ENCODE measurements at places on chromosomes 3 and 15. TPM values are rescaled to one million over a fixed set of nuclear protein-coding genes. Genes with fewer than 3 reads are reported as not detected.

Gene POLQ
- total RNA-seq = 14.6 TPM

- DNase-seq = no peak
These were observed 9.1 kb downstream of the RBM15B start for GRCh38 chr3:51400166-51400565.

GRCh38 chr3:38382506-38383080, 36.0 kb downstream of the XYLB start:
- no peak for DNase-seq

Gene XPC
- total RNA-seq = 43.4 TPM

DNA sequence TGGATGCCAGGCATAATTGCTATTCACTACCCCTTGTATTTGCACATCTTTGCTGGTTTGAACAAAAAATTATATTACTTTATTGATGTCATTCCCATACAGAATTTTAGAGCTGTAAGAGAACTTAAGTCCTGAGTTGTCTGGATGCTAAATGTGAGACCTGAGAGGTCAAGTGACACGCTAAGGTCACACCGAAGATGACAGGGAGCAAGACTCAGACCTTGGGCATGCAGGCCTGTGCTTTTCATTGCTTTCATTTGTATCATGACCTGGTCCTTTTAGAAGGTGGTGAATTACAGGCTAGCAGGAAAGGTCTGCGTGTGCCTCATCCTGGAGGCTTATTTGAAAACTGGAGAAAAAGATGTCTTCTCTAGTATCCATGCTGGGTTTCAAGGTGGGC, 312.0 kb upstream of the RASGRP1 start:
- DNase-seq = no peak

- DNase-seq = no peak
These were observed 74.3 kb downstream of the SIDT1 start for GRCh38 chr3:113606539-113607218.

GRCh38 chr3:60316121-60316797, 935.0 kb downstream of the FHIT start:
- no peak for DNase-seq

DNA sequence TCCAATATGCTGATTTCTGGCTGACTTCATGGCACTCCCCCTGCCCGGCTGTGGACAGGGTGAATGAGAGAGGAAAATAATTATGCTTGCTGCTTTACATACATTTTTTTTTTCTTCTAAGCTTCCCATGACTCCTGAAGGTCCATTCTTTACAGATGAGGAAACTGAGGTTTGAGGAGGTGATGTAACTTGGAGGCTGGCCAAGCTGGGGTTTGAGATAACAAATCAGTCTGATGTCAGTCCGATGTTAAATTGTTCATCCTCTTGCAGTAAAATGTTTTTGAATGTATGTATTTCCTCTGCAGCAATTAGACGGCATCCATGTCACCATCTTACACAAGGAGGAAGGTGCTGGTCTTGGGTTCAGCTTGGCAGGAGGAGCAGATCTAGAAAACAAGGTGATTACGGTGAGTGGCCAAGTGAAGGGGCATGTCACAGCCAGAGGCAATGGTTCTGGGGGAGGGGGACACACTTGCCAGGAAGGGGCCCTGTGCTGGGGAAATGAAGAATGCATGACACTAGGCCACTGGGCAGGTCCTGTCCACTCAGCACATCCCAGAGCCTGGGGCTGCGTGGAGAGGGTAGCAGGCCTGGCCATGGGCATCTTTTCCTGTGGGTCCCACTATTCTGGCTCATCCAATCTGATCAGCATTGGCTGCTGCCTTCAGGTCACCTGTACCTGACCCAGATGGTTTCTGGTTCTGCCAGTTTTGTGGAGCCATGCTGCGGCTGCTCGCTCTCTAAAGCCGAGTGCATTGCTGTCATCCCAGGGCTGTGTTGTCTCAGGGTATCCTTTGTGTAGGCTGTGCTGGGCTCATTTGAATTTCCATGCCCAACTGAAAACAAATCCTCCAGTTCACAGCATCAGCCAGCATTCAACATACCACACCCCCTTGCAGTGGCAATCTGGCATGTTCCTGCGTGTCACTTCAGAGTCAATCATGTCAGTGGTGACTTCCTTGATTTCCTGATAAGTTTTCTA, 20.4 kb downstream of the STARD5 start:
- DNase-seq = no peak

DNA sequence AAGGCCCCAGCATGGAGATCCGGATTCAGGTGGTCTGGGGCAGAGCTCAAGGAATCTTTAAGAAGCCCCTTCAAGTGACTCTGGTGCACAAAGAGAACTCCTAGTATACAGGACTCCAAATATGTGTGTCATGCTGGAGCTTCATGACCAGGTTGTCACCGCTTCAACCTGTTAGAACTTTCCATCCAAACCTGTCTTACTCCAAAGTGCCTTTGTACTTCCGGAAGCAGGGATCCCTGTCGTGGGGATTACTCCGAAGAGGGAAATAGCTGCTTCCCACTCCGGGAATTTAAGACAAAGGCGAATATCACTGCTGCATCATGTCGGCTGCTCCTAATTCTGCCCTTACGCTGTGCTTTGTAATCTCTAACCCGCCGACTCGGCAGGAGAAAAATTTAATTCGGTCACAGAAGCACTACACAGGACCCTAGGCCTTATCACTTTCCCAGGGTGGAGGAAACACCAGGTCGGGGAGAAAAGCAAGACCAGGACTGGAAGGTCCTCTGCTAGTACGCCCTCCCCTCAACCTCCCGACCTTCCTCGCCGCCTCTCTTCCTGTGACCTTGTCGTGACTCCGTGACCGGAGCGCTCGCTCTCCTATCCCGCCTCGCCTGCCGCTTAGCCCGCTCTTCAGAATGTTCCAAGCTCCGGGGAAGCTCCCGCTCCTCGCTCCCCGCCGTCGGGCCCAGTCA, 730 bp downstream of the HIGD1A start:
- peak; percentile 31 for DNase-seq

Gene CCR9
- not detected for total RNA-seq

- DNase-seq = peak; percentile 41
These were observed 51.0 kb upstream of the SPSB4 start for GRCh38 chr3:141000027-141000663.

GRCh38 chr3:40035177-40035576, 225.8 kb downstream of the MYRIP start:
- no peak for DNase-seq

Gene RPP25
- total RNA-seq = 9.1 TPM

DNA sequence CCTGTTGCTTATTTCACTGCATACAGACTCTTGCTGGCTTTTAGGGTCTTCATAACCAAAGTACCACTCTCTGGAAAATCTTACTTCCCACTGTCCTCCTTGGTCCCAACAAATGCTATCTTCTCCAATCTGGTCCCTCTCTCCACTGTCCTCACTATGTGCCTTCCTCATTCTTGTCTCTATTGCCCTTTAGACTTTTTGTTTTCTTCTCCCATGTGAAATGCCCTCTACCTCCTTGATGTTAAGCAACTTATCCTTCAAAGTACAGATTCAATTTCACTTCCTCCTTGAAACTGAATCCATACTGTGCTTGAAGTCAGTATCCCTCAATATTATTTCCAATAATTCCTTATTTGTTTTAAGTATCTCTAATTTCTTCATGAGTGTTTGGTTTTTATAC, 60.8 kb downstream of the CGGBP1 start:
- no peak for DNase-seq

Gene MESD
- total RNA-seq = 19.4 TPM

DNA sequence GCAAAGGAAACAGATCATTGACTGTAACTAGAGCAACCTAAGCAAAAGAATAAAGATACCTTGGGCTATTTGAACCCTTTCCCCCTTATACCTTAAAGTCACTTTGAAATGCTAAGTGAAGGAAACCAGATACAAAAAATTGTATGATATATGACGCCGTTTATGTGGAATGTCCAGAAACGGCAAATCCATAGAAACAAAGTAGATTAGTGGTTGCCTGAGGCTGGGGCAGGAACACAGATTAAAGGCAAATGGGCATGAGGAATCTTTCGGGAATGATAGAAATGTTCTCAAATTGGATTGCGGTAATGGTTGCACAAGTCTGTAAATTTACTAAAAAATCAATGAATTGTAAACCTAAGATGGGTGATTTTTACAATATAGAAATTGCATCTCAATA, 160.1 kb upstream of the CCDC54 start:
- peak; percentile 95 for DNase-seq

GRCh38 chr3:189563853-189564563, 67.2 kb upstream of the TP63 start:
- peak; percentile 93 for DNase-seq

GRCh38 chr3:38283810-38284755, 2.0 kb downstream of the SLC22A14 start:
- DNase-seq = no peak

DNA sequence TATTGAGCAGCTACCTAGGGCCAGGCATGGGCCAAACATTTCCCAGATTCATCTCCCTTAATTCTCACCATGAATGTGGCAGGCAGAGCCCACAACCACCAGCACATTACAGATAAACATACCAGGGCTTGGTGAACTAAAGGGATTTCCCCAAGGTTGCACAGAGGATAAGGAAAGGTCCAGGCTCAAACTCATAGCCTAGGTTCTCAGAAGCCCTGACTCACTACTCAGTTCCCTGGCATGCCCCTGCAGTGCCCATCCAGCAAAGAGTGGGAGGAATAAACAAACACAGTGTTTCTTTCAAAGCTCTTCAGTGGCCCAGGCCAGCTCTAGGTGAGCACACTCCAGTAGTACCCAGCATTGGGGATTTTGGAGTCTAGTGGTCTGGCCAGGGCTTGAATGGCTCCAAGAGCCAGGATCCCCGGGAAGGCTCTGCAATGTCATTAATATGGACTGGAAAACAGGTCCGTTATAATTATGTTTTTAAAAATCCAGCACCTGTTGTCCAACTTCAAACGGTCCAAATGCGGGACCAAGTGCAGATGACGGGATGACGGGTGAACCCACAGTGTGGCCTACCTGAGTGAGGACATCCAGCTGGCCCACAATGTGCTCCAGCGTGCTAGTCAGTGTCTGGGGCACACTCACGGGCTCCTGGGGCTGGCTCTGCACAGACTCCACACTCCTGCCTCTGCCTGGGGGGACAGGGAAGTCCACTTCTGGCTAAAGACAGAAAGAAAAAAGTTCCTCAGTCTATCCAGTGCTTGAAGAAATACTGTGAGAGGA, 39.8 kb upstream of the DUSP7 start:
- no peak for DNase-seq

Measured in LHCN-M2 (cell line).